ENCODE measurements at places on chromosomes 2 and 18.
A peak's percentile ranks its signal among the peaks of the same experiment; 100 is the strongest.

- no peak for DNase-seq
Observed at GRCh38 chr2:238104226-238104690, 4.1 kb downstream of the ESPNL start.

DNA sequence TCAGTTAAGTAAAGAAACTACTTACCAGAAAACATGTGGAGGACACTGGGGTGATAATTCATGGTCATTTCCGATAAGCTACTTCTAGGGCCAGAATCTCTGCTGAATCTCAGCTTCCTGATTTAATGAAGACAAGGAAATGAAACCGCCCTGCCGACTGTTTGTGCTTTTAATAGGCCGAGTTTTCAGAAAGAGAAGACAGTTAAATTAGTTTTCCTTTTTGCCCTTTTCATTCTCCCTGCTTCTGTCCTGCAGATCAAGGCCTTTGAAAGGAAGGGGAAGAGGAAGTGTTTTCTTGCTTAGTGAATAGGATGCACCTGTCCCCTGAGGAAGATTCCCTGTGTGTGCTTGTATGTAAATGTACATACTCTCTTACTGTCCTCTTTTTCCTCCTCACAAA lies 126.6 kb downstream of the SH3RF3 start:
- DNase-seq, result no peak

DNA sequence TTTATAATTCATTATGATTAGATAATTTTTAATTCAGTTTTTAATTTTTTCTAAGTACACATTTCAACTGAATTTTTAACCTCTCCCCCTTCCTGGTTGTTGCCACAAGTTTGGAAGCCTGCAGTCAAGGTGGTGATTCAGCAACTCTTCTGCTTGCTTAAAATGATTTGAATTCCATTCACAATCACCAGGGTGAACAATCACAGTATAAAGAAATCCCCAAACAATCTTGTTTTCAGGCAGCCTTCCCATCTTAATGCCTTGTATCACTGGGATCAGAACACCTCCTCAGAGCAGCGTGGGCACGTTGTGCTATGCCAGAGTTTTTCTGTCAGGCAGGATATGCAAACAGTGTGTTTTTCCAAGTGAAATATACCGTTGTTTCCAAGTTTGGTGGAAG lies 46.7 kb upstream of the BARD1 start:
- DNase-seq, result peak; percentile 55

DNA sequence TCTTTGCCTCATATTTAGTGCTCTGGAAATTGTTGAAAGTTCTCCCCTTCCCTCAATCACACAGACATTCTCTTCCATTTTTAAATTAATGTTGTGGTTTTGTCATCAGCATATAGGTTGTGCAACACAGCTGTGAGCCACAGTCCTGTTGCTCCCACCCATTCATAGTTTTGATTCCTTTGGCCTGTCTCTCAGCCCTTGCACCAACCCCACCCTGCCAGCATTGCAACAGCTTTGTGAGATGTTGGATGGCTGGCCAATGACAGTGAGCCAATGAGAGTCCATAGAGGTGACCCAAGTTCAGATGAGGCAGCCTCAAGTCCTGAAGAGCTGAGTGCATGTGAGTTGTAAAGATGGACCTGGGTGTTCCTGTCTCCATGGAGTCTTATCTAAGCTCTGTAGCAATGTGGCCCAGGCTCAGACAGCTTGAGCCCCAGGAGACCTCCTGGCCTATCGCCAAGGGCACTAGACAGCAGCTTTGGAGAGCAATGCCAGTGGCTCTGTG lies 775.5 kb downstream of the RNF144A start:
- DNase-seq, result no peak

GRCh38 chr2:236998758-236999157 lies 86.9 kb upstream of the COPS8 start:
- no peak for DNase-seq

GRCh38 chr2:46569061-46569560 lies 89.7 kb downstream of the TMEM247 start:
- DNase-seq, result no peak

Data from HCEC 1CT (cell line).